A172 (cell line): ENCODE measurements at places on chromosomes 7 and 10. TPM values are rescaled to one million over a fixed set of nuclear protein-coding genes. Genes with fewer than 3 reads are reported as not detected.

Gene CYP2C8
- not detected in 2 replicates for total RNA-seq

Gene OPN1SW
- total RNA-seq = not detected in 2 replicates

Gene CFAP70
- total RNA-seq = 0.36 and 0.72 TPM in 2 replicates

Gene CASTOR2
- 10.5 and 12.6 TPM in 2 replicates for total RNA-seq

Gene GIMAP2
- total RNA-seq = 3.0 and 7.5 TPM in 2 replicates

Gene OGDHL
- 3.5 and 3.6 TPM in 2 replicates for total RNA-seq

Gene OR6B1
- total RNA-seq = not detected in 2 replicates

Gene SP8
- 0.71 TPM in 1 of 2 replicates, not detected in the other for total RNA-seq

Gene FOXI2
- not detected in 2 replicates for total RNA-seq

Gene PRPS1L1
- total RNA-seq = not detected in 2 replicates

Gene IFIT2
- 2.5 and 3.5 TPM in 2 replicates for total RNA-seq

Gene GNG11
- total RNA-seq = 24.1 and 27.9 TPM in 2 replicates

Gene NANOS1
- 1.3 TPM in 2 replicates for total RNA-seq

Gene LRIT1
- total RNA-seq = not detected in 2 replicates

Gene DPY19L1
- 60.7 and 75.3 TPM in 2 replicates for total RNA-seq

Gene MUC12
- not detected in 2 replicates for total RNA-seq

Gene RPS24
- 2,746 and 3,389 TPM in 2 replicates for total RNA-seq

Gene TMEM196
- not detected in 2 replicates for total RNA-seq

Gene PAPSS2
- total RNA-seq = 39.3 and 40.4 TPM in 2 replicates

Gene DPP6
- total RNA-seq = not detected in 2 replicates
